Stimulated activated CD4-positive, alpha-beta T cell treated with anti-CD3 and anti-CD28 coated beads, Interleukin-1b, Interleukin-23, amount 100 ng/mL, for 24 hours (primary cell): ENCODE measurements at places on chromosomes 5 and 9.

GRCh38 chr9:33435821-33436277 is 11.5 kb downstream of the AQP3 start:
- no peak for DNase-seq

GRCh38 chr9:89750117-89750791 is 145.4 kb downstream of the GADD45G start:
- DNase-seq: no peak

DNA sequence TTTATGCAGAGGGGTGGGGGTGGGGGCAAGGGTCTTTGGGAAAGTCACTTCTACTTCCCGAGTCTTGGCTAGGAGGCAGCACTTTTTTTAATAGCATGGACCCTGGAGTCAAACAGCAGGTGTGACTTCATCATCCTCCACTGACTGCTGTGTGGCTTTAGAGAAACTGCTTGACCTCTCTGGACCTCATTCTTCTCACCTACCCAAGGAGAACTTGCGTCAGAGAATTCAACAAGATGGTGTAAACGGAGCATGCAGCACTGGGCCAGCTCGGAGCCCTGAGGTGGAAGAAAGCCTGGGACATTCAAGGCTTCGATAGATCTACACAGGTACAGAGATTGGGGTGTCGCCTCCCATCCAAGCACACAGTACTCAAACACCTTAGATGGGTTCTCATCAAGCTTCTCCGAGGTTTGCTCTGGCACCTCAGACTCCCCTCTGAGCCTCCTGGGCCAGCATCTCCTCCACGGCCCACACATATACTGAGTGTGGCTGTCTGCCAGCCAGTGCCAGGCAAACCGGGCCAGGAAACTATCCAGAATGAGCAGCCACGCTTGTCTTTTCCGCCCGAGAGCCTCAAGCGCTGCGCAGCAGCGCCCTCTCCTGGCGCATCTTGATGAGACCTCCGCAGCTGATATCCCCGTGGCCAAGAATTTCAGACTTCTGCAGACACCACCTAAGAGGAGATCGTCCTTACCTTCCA is 4.6 kb upstream of the SLC25A48 start:
- DNase-seq: no peak

- no peak for DNase-seq
Measured at GRCh38 chr5:172493002-172493401, 38.7 kb upstream of the SH3PXD2B start.

- peak; percentile 30 for DNase-seq
Measured at GRCh38 chr5:34522599-34523386, 133.3 kb upstream of the RAI14 start.

DNA sequence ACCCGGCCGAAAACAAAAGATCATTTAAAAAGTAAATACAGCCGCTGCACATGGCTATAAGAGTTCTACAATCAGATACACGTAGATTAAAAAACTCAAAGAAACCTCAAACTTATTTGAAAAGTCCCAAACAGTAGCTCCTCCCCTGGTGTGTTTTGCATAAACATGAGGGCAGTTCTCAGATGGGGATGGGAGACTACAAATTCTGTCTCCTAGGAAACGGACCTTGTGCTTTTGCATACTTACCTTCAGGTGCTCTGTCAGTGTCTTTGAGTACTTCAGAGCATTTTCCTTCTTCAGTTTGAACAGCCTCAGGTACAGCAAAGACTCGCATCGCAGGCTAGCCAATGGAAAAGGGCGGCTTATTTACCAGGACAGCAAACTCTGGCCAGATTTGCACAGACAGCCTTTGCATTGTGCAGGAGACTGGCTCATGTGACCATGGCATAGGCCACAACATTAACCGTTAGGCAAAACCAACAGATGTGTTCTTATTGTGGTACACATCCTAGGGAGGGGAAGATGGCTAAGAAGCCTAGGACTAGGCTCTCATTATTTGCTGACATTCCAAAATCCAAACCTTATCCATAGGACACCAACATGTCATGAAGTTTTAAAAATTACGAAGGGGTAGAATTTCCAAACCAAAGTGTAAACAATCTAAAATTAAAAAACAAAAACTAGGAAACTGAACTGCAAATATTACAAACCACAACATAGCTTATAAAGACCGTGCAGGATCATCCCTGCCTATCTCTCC is 12.8 kb downstream of the LEAP2 start:
- no peak for DNase-seq

- no peak for DNase-seq
Measured at GRCh38 chr9:107281184-107281583, 1.9 kb upstream of the RAD23B start.

DNA sequence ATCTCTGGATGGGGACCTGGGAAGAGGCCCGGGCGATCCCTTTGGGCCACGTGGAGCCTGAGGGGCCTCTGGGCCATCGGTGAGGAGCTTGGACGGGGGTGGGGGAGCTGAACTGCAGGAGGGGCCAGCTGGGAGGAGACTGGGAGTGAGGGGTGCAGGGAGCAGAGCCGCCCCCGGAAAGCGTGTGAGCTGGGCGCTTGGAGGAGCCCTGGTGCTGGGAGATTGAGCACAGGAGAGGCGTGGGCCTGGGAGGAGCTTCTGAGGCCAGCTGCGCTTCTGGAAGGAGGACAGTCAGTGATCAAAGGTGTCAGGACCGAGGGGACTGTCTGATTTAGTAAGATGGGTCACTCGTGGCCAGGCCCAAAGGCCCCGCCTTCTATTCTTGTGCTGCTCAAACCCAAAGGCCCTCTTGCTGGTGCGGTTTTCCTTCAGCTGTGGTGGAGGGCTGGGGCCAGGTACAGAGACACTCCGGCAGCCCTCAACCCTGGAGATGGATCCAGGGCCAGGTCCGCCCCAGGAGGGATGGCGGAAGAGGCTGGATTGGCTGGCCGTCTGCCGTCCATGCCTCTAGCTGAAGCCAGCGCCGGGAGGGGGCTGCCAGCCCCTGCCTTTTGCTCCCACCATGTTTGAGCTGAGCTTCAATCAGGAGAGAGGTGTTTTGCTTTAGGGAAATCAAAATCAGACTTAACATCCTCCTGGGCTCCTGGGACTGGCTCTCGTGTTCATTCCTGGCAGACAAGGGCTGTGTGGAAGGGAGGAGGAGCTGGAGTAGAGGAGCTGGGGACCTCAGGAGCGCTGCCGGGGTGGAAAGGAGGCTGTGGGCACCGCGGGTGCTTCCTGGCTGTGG is 21.6 kb downstream of the NCS1 start:
- DNase-seq: no peak

GRCh38 chr9:129427149-129427548 is 193.8 kb downstream of the C9orf50 start:
- DNase-seq: no peak

DNA sequence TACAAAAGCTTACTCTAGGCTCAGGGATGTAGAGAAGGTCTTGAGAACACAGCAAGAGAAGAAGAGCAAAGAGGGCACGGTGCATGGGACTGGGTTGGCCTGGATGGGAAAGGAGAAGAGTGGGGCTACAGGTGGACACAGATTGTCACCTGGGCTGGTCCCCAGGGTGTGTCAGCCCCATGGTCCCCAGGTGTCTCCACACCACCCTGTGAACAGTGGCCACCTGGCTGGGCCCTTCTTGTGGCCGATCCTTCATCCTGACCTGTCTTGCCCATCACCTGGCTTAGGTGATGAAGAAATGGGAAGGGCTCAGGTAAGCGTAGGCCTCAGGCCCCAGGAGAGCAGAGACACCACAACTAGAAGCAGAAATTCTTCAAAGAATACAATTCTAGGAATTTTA is 188.9 kb downstream of the TENT4A start:
- DNase-seq: no peak

DNA sequence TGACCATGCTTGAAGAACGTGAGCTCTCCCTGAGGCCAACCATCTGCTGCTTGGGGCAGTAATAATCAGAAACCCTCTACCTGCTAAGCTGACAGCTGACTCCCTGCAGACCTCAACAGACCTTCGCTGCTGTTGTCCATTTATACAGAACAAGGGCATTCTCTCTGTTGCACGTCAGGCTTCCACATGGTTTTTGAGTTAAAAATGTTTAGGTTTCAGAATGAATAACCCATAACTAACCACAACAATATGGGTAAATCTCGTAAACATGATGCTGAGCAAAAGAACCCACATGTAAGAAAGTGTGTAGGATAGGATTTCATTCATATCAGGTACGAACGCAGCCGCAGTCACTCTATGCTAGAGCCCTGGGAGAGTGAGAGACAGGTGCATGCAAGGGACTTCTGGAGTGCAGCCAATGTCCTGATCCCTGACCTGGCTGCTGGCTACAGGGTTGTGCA is 348.5 kb downstream of the MED10 start:
- DNase-seq: no peak

GRCh38 chr9:136539427-136540421 is 6.1 kb downstream of the NOTCH1 start:
- peak; percentile 89 for DNase-seq

GRCh38 chr5:72032788-72033187 is 74.5 kb upstream of the MAP1B start:
- no peak for DNase-seq

DNA sequence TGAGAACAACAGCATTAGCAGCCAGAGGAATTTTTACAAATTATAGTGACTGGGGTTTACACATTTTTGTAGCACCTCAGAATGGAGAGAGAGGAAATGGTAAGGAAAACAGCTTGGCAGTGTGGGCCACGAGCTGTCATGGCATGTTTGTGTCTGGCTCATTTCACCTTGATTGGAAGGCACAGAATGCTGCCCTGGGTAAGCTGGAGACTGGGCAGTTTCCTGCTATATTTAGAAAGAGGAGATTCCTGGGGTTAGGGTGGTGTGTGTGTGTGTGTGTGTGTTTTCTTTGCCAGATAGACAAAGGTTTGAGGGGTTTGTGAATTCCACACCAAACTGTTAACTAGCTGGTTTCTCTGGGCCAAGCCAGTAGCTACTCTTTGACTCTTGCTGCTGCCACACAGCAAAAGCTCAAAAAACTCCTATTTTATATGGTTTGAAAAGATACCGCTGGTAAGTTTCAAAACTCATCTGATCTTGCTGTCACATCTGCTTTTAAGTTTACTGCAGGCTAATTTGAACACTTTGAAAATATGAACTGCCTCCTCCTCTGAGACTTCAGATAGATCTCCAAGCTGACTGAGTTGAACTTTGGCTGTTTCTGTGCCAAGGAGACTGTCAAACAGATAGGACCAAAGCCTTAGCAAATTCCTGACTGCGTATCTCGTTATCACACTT is 9.1 kb downstream of the ARHGAP26 start:
- DNase-seq: no peak
